ENCODE measurements at places on chromosomes 3 and 15. TPM values are rescaled to one million over a fixed set of nuclear protein-coding genes. Genes with fewer than 3 reads are reported as not detected.

DNA sequence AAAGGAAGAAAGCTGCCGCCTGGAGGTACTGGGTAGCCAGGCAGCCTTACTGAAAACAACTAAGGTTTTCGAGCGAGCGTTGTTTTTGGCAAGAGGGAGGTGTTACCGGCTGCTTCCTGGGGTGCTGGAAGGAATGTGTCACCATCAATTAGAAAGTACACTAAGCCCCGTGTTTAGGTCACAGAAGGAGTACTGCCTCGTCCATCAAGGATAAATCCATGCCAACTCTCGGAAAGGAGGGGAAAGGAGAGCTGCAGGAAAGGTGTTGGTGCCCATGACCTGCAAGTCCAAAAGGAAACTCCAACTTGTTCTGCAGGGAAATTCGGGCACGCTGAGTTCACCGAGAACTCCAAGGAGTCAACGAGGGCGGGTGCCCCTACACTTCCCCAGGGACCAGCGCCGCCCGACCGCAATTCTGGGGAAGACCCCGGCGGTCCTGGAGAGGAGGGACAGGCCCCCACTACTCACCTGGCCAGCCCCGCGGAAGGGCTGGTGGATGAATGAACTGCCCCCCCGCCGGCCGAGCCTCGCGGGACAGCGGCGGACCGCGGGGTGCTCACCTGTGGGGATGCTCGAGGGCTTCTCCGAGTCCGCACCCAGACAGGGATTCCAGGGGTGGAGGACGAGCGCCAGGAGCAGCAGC, 542 bp downstream of the PLOD2 start:
- no peak for DNase-seq

DNA sequence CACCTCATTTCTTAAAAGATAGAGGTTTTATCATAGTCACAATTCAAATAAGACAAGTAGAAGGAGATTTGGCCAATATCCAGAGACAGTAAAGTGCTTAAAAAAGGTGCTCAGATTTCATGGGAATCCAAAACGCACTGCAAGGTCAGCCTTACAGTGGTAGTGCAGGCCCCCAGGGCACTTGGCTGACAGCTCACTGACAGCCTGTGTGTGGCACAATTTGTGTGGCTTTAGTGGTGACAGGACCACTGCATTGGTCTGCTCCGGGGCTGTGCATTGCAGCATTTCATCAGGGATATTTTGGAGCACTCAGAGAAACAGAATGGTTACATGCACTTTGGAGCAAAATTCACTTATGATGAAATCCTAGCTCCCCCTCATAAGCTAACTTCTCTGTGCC, 544.3 kb downstream of the NTRK3 start:
- no peak for DNase-seq

GRCh38 chr15:89812011-89812846, 2.4 kb downstream of the ANPEP start:
- DNase-seq, result no peak

SOX14 gene
- polyA plus RNA-seq, result not detected

GRCh38 chr15:98062869-98063268, 102.4 kb downstream of the ARRDC4 start:
- no peak for DNase-seq

DNA sequence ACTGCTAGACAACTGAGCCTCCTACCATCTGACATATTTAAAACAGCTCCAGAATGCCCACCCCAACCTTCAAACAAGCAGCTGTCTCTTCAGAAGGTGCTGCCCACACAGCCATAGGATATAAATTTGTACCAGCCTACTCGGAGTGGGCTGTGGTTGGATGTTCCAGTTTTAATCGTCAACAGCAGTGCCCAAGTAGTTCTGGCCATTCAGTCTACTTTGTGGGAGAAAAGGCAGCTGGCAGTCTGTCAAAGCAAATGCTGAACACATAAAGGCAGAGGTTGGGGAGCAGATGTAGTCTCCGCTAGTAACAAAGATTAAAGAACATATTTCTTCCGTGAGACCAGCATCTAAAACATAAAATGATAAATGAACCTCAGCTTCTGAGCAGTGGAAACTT, 15.9 kb upstream of the ERC2 start:
- DNase-seq, result no peak

FOXB1 gene
- not detected for polyA plus RNA-seq

DNA sequence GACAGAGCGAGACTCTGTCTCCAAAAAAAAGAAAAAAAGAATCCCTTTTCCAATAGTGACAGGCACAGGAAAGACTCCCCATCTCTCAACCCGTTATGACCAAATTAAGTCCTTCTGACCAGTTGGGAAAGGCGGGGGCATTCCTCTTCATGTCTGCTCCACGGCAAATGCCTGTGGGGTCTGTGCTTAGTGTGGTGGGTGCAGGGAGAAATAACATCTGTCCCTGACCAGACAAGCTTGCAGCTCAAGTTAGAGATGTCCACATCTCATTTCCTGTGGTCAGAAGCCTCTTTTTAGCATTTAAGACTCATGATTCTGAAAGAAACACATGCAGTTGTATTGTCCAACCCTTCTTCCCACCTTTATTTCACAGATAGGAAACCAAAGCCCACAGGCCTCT, 16.2 kb downstream of the PLA1A start:
- DNase-seq, result no peak

DNA sequence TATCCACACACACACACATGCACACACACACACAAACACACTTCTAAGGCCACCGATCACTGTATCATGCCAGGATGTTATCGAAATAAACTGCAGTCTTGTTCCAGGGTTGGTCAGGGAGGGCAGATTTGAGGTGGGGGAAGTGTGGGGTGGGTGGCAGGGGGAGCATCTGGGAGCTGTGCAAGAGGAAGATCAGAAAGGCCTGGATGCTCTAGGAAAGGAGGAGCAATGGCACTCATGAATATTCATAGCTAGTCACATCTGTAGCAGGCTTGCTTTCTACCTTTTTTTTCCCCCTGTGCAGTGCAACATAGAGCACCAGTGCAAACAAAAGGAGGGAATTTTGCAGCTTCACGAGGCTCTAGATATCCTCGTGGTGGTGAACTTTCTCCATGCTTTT, 84.9 kb downstream of the MEIS2 start:
- DNase-seq, result no peak

NMB gene
- 4.1 TPM for polyA plus RNA-seq

GRCh38 chr3:120569222-120570057, 26.7 kb upstream of the NDUFB4 start:
- no peak for DNase-seq

- no peak for DNase-seq
Measured at GRCh38 chr3:43919029-43919428, 228.3 kb downstream of the ABHD5 start.

- DNase-seq, result no peak
Measured at GRCh38 chr3:66014651-66015050, 24.1 kb downstream of the MAGI1 start.

POTEB2 gene
- not detected for polyA plus RNA-seq

DNA sequence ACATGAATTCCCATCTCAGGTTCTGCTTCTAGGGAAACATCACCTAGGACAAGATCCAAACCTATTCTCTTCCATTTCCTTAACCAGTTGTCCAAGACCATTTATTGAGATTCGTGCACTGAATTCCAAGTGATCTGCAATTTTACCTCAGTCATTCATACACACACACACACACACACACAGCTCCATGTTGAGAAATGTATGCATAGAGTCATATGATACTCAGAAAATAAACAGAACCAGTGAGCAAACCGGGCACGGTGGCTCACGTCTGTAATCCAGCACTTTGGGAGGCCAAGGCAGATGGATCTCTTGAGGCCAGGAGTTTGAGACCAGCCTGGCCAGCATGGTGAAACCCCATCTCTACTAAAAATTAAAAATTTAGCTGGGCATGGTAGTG, 6.1 kb upstream of the KPNA1 start:
- no peak for DNase-seq

- no peak for DNase-seq
Measured at GRCh38 chr15:101307048-101307896, 12.2 kb upstream of the SNRPA1 start.

All from keratinocyte (primary cell).